Activated CD4-positive, alpha-beta memory T cell treated with anti-CD3 and anti-CD28 coated beads, Interleukin-2, amount 10 ng/mL, durations not matched to agents 7 days and 5 days (primary cell): ENCODE measurements at places on chromosomes 16 and 17. TPM values are rescaled to one million over a fixed set of nuclear protein-coding genes. Genes with fewer than 3 reads are reported as not detected.

GRCh38 chr16:9122342-9122741 is 30.9 kb downstream of the HAPSTR1 start:
- no peaks in the 10 kb centered on the region for H3K27me3 ChIP-seq
- H3K4me3 ChIP-seq: no peak overlapping the region
- no peak for DNase-seq

DNA sequence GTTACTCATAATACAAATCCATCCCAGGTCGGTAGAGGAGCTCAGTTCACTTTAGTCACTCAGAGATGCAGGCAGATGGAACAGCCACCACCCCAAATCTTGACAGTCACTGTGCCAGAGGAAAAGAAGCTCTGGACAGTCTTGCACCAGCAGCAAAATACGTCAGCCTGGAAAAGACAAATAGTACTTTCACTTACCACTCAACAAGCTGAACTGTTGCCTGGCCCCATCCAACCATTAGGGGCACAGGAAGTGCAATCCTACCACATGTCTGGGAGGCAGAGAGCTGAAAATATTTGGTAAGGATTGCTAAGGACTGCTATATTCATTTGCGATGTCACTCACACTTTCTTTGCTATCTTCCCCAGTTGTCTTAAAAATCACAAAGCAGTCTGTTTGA is 239.1 kb upstream of the TOX3 start:
- DNase-seq: no peak
- no peak overlapping the region for H3K27ac ChIP-seq
- H3K27me3 ChIP-seq: no peaks in the 10 kb centered on the region
- H3K4me3 ChIP-seq: no peak overlapping the region
- H3K36me3 ChIP-seq: no peaks in the 10 kb centered on the region
- no peaks in the 10 kb centered on the region for H3K4me1 ChIP-seq

DNA sequence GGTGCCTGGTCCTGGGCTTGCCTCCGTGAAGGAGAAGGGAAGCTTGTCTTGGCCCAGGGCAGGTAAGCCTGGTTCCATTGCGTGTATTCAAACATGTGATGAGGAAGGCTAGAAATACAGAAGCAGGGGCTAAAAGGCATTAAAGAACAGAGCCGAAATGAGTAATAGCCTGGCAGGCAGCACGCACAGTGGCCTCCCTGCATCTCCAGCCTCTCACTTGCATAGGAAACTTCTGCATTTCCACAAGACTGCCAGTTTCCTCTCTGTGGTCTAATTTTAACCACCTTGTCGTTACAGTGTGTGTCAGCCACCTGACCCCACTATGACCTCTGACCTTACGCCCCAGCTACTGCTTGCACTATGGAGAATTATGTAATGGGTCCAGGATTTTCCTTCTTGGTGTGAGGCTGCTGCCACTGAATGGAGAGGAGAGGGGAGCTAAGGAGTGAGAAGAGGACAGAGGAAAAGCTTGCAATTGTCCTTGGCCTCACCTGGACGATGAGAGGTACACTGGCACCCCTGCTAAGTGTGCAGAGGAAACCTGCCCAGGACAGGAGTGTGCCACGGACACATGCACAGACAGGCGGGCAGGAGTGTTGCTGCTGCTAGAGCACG is 32.8 kb downstream of the HIC1 start:
- peak overlapping the region; percentile 5 for H3K27ac ChIP-seq
- peak; percentile 80 for DNase-seq
- H3K27me3 ChIP-seq: no peaks in the 10 kb centered on the region
- H3K36me3 ChIP-seq: peaks cover 28% of the 10 kb centered on the region

DNA sequence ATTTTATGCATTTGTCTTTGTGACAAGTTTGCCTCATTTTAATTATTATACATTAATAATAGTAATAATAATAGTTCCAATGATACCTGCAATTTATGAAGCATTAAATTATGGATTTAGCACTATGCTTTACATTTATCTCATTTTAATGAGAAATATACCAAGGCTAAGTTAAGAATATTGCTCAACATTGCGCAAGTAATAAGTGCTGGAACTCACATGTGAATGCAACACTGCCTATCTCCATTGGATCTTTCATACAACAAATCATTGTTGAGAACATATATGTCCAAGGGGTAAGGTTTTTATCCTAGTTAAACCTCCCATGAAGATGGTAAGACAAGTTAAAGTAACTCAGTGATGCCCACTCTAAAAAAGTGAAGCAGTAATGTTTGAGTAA is 703.7 kb upstream of the SOX9 start:
- no peaks in the 10 kb centered on the region for H3K36me3 ChIP-seq
- no peaks in the 10 kb centered on the region for H3K4me1 ChIP-seq
- no peak overlapping the region for H3K4me3 ChIP-seq
- H3K27me3 ChIP-seq: no peaks in the 10 kb centered on the region
- H3K27ac ChIP-seq: no peak overlapping the region

- H3K4me3 ChIP-seq: no peak overlapping the region
- H3K36me3 ChIP-seq: peaks cover 68% of the 10 kb centered on the region
- H3K27ac ChIP-seq: no peak overlapping the region
These were observed 7.4 kb downstream of the CDK5RAP3 start for GRCh38 chr17:47978324-47978723.

DNA sequence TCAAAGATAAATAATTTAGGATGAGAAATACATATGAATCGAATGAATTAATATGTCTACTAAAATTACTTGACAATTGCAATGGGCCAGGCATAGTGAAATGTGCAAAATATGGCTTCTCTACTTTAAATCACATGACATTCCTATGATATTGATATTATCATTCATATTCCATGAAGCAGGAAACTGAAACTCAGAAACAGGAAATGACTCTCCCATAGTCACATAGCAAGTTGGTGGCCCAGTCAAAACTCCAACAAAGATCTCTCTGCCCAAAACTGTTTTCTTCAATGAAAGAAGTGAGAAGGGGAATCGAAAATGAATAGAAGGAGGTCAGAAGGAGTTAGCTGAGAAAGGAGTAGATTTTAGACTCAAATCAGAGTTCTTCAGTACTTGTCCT is 272.2 kb downstream of the CDH8 start:
- no peaks in the 10 kb centered on the region for H3K27me3 ChIP-seq
- no peak for DNase-seq
- no peaks in the 10 kb centered on the region for H3K4me1 ChIP-seq
- no peaks in the 10 kb centered on the region for H3K36me3 ChIP-seq
- no peak overlapping the region for H3K27ac ChIP-seq

DNA sequence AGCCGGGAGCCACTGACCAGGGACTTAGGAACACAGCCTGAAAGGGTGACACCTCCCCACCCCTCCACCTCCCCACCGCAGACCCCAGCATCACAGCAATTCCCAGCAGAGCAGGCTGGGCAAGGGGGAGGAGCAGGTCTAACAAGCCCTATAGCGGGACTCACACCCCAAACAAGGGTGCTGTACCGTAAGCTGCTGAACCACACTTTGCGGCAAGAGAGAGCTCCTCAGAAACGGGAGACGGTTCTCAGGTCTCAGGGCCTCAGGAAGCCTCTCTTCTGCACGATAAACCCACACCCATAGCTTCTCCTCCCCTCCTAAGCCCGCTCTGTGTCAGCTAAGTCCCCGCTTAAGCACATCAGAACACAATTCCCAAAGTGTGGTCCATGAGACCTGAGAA is 11.7 kb upstream of the COTL1 start:
- DNase-seq: no peak
- no peak overlapping the region for H3K27ac ChIP-seq
- peaks cover 24% of the 10 kb centered on the region for H3K4me1 ChIP-seq
- H3K36me3 ChIP-seq: no peaks in the 10 kb centered on the region

- DNase-seq: no peak
- H3K27me3 ChIP-seq: peaks cover 40% of the 10 kb centered on the region
- no peak overlapping the region for H3K4me3 ChIP-seq
- H3K36me3 ChIP-seq: no peaks in the 10 kb centered on the region
- H3K27ac ChIP-seq: no peak overlapping the region
These were observed 28.1 kb downstream of the HSBP1 start for GRCh38 chr16:83835586-83836566.

GRCh38 chr17:28407974-28408306 is 1.9 kb upstream of the SLC46A1 start:
- H3K27ac ChIP-seq: no peak overlapping the region
- H3K27me3 ChIP-seq: peaks cover 18% of the 10 kb centered on the region
- H3K36me3 ChIP-seq: no peaks in the 10 kb centered on the region
- DNase-seq: no peak
- H3K4me1 ChIP-seq: peaks cover 5% of the 10 kb centered on the region
- H3K4me3 ChIP-seq: no peak overlapping the region

DNA sequence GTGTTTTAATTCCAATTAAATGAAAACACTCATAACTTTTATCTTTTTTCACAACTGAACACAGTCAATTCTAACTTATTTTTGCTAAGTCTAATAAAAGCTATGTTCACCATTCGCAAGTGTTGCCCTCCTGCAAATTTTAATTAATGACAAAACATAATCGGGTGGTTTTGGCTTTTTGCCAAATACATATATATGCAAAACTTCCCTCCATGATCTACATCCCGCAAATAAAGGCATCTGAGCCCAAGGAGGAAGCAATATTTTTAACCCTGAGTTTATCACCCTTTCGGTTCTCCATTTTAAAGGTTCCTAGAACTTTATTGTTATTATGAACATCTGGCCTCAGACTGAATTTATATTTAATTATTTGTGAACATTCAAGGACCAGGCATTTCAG is 507.9 kb downstream of the CDH13 start:
- H3K4me3 ChIP-seq: no peak overlapping the region
- DNase-seq: no peak
- no peak overlapping the region for H3K27ac ChIP-seq
- H3K4me1 ChIP-seq: peaks cover 5% of the 10 kb centered on the region
- H3K36me3 ChIP-seq: no peaks in the 10 kb centered on the region

GRCh38 chr16:57740423-57741071 is 5.0 kb downstream of the KATNB1 start:
- DNase-seq: no peak
- H3K36me3 ChIP-seq: peaks cover 5% of the 10 kb centered on the region
- H3K4me3 ChIP-seq: no peak overlapping the region
- no peaks in the 10 kb centered on the region for H3K27me3 ChIP-seq
- no peak overlapping the region for H3K27ac ChIP-seq
- peaks cover 21% of the 10 kb centered on the region for H3K4me1 ChIP-seq

DNA sequence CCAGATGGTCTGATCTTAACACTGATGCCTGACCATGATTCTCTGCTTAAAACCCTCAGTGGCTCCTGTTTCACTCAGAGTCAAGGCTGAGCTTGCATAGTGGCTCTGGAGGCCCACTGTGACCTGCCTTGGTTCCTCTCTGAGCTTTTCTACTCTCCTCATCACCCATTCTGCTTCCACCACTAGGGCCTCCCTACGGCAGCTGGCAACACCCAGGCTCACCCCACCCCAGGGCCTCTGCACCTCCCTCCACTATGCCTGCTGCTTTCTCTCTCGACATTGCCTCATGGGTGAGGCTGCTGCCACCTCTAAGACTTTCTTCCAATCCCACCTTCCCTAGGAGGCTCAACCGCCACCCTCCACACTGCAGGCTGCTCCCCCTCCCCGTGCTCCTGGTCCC is 127.6 kb downstream of the IRX3 start:
- no peak for DNase-seq
- no peak overlapping the region for H3K4me3 ChIP-seq
- H3K36me3 ChIP-seq: no peaks in the 10 kb centered on the region
- no peak overlapping the region for H3K27ac ChIP-seq

- H3K36me3 ChIP-seq: peaks cover 55% of the 10 kb centered on the region
- H3K4me3 ChIP-seq: no peak overlapping the region
- DNase-seq: peak; percentile 34
- H3K27me3 ChIP-seq: no peaks in the 10 kb centered on the region
- no peak overlapping the region for H3K27ac ChIP-seq
These were observed 781 bp downstream of the RSKR start for GRCh38 chr17:28612936-28613872.

GRCh38 chr17:80477647-80478478 is 1.5 kb upstream of the NPTX1 start:
- H3K4me3 ChIP-seq: no peak overlapping the region
- no peak overlapping the region for H3K27ac ChIP-seq
- H3K27me3 ChIP-seq: peaks cover 69% of the 10 kb centered on the region
- peaks cover 13% of the 10 kb centered on the region for H3K4me1 ChIP-seq

The TBC1D3C gene
- total RNA-seq: not detected

The FBXO47 gene
- total RNA-seq: not detected

The BCL6B gene
- total RNA-seq: 0.88 TPM

The CA5A gene
- not detected for total RNA-seq

The FBXL19 gene
- total RNA-seq: 27.2 TPM

The HEATR9 gene
- total RNA-seq: 2.3 TPM

The PIK3R6 gene
- total RNA-seq: 2.2 TPM

The CD300H gene
- not detected for total RNA-seq

The APOBR gene
- total RNA-seq: 20.9 TPM
